ENCODE measurements at places on chromosomes 2 and 18.

DNA sequence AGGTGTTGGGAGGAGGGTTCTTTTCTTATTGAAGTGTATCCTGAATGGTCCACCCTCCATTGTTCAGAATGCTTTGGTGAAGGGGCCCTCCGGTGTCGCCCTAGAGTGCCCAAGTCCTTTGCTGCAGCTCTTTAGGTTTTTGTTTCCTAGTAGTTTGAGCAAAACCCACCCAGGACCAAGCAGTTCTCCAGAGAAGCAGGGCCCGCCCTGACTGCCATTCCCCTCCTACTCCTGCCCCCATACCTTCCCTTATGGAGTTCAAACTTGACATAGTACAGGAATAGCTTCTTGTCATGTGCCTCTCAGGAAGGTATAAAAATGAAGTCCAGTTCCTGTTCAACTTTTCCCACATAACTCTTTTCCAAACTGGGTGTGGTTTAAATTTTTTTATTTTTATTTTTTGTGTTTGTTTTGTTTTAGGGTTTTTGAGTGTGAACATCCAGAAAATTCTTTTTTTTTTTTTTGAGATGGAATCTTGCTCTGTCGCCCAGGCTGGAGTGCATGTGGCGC is 5.6 kb downstream of the MERTK start:
- no peak for DNase-seq

DNA sequence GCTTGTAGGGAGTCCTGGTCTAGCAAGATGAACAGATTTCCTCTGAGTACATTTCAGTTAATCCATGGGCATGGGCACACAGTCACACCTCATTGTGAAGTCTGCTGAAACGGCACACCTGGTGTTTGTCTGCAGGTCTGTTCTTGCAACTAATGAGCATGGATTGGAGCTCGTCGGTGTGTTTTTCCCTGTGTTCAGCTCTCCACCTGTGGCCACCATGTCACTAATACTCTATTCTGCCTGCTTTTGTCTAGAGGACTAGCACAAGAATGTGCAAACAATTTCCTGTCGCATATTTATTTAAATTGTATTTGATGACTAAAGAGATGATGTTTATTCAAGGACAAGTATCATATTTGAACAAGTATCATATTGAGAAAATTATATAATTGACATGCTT is 24.5 kb upstream of the PPP4R1 start:
- DNase-seq, result no peak

DNA sequence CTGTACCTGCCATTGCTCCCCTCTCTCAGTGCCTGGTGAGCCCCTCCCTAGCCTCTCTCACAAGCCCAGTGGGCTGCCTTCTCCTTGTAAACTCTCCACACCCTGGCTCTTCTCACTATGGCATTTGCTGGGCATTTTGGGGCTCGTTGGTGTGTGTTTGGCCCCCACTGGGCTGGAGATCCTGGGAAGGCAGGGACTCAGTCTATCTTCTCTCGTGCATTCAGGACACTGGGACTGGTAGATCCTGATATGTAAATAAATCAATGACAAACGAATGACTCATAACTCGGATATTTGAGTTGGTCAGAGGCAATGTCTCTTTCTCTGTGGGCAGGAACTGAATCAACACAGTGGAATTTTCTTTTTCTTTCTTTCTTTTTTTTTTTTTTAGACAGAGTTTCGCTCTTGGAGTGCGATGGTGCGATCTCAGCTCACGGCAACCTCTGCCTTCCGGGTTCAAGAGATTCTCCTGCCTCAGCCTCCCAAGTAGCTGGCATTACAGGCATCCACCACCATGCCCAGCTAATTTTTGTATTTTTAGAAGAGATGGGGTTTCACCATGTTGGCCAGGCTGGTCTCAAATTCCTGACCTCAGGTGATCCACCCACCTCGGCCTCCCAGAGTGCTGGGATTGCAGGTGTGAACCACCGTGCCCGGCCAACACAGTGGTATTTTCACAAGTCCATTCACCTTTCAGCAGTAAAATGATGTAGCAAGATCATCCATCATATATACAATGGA is 144.6 kb upstream of the SPRED2 start:
- no peak for DNase-seq

DNA sequence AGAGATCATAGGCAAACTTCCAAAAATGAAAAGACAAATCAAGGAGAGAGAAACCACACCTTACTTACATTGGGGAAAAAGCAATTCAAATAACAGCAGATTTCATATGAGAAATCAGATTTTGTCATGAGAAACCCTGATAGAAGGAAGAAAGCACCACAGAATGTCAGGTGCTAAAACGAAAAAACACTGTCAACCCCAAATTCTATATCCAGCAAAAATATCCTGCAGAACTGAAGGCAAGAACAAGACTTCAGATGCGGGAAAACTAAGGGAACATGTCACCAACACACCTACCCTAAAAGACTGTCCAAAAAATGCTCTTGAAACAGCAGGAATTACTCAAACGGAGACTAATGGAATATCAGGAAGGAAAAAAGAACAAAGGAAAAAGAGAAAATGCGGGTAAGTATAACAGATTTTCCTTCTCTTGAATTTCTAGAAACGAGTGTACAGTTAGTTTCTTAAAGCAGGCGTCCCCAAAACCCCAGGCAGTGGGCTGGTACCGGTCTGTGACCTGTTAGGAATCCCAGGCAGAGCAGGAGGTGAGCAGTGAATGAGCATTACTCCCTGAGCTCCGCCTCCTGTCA is 7.3 kb upstream of the ID2 start:
- no peak for DNase-seq

DNA sequence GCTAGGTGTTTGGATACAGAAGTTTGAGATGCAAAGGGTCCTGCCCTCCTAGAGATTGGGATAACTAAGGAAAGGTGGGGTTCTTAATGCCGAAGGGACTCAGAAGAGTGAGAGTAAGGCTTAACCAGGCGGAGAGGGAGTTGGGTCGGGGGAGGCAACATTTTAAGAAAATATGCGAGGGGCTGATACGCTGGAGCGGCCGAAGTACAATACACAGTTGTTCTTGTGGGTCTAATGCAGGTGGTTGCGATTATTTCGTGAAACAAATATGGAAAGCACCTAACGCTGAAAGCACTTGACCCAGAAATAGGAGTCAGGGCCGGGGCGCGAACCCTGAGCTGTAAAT is 344 bp upstream of the MRPL33 start:
- DNase-seq, result no peak

- DNase-seq, result no peak
These were observed 390.4 kb downstream of the CMPK2 start for GRCh38 chr2:6475155-6475940.

DNA sequence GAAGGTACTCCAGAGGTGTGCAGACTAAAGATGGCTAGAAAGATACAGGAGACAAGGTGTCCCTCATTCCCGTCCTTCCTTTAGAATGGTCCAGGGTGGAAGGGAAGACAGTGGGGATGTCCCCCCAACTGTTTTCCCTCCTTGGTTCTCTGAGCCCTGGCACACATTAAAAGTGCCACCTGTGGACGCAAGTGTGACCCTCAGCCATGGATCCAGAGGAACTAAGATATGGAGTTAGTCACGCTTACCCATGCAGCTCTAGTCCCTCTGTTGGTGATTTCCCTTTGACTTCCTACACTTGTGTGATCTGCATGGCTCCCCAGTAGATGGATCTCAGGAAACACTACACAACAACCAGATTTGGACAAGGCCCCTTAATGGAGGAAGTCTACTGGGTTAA is 113.1 kb upstream of the SRD5A2 start:
- no peak for DNase-seq
